ENCODE measurements at places on chromosomes 1 and 21.

DNA sequence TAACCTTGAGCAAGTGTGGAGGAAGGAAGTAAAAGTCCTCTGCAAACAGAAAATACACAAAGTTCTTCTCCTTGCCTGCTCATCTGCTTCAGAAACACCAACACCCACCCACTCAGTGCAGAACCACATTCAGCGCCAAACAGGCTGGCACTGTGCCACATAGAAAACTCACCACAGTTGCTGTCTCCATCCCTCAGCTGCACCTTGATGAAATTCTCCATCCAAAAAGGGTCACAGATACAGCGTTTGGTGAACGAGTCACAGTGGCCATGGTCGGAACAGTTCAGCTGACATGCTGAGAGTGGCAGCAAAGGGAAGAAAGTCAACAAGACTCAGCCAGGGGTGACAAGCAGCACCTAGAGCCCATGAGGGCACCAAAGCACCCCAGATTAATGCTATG, 114.5 kb downstream of the KIAA0319L start:
- DNase-seq = no peak

- DNase-seq = no peak
These were observed 34.9 kb upstream of the VASH2 start for GRCh38 chr1:212915245-212916091.

GRCh38 chr1:51344602-51345299, 14.4 kb upstream of the TTC39A start:
- DNase-seq = no peak

- no peak for DNase-seq
These were observed 8.6 kb upstream of the ACBD3 start for GRCh38 chr1:226195144-226195543.

DNA sequence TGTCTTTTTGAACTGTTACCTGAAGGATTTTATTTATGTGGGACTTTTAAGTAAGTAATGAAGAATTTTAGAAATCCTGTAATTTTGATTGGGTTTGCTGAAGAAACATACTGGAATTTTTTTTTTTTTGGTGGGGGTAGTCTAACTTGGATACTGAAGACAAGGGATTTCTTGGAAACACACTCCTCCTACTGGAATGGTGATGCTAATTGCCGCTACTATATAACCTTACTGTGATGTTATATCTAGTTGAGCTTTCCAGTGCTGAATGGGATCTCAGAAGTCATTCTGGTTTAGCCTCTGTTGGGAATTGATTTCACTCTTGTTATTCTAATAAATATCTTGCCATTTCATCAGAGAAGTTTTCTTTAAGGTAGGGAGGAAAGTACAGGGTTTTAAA, 8.4 kb downstream of the PPP2R5A start:
- DNase-seq = no peak

Measured in Jurkat, Clone E6-1 (cell line).